ENCODE measurements at places on chromosomes 7 and 10.

DNA sequence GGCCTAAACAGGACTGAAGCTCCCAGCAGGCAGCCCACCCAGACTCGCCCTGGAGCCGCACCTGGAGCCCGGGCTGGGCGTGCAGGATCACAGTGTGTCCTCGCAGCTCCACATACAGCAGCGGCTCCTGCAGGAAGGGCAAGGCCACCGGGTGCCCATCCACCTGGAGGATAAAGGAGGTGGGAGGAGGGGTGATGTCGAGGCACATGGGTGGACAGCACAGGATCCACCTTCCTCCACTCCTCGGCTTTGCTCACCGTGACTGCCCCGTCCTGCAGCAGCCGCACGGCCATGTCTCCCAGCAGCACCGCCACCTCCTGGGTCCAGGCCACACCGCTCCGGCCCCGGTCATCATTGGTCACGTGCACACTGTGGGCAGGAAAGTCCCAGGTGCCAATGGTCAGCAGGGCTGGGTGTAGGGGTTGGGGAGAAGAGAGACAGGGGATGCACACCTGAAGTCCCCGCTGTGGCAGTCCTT lies 16.8 kb downstream of the ATP6V1F start:
- DNase-seq: no peak

DNA sequence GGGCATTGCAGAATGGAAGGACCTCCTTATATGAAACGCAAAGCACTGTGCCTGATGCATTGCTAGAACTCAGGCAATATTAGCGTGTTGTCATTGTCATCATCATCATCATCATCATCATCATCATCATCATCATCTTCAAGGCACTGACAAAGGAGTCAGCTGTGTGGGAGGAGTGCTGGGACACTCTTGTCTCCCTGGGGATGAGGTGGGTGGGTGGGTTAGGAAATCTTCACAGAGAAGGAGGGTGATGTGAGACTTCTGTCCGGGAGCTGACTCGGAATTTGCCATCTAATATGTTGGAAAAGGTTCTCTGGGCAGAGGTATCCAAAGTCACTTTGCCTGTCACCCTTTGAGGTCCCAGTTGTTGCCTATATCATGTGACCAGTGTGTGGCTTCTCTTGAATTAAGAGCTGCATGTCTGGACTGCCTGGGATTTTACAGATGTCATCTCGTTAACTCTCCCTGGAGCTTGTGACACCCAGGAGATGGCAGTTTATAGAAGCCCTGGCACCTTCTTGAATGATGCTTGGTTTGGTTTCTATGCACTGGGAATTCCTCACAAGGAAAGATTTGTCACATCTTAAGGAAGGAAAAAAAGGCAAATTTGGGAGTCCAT lies 7.1 kb downstream of the HTRA1 start:
- no peak for DNase-seq

GRCh38 chr7:36186359-36187121 lies 33.5 kb downstream of the EEPD1 start:
- no peak for DNase-seq

GRCh38 chr10:46025406-46025805 lies 5.0 kb downstream of the NCOA4 start:
- no peak for DNase-seq

DNA sequence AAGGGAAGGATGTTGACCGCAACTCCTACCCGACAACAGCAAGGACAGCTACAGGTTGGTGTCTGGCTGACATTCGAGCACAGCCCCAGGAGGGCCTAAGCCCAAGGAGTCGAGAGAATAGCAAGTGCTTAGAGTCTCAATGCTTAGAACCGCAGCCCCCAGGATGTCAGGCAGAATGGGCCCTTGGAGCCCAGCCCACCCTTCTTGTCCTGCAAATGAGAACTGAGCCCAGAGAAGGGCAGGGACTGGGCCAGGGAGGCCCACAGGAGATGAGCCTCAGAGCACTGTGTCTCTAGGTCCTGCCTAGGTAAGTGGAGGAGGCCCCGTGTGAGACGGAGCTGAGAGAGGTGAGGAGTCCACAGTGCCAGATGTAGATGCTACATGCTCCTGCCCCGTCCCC lies 173.3 kb upstream of the ZMIZ1 start:
- DNase-seq: no peak

- peak; percentile 74 for DNase-seq
Observed at GRCh38 chr10:132382231-132382922, 14.6 kb upstream of the PWWP2B start.

DNA sequence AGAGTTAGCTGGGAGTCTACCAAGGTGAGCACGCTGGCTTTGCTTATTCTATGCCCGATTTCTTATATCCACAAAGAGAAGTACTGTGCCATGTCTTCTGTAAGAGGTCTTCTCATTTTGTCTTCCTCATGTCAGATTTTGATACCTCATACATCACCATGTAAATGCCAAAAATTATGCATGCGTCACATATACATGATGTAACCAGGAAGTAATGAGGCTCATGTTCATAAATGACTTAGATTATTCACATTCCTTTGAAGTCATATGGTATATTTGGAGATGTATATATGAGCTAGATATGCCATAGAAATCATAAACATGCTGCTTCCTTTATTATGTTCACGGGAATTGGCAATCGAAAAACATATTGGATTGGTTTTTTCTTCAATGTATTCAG lies 97.7 kb upstream of the CELF2 start:
- DNase-seq: no peak

DNA sequence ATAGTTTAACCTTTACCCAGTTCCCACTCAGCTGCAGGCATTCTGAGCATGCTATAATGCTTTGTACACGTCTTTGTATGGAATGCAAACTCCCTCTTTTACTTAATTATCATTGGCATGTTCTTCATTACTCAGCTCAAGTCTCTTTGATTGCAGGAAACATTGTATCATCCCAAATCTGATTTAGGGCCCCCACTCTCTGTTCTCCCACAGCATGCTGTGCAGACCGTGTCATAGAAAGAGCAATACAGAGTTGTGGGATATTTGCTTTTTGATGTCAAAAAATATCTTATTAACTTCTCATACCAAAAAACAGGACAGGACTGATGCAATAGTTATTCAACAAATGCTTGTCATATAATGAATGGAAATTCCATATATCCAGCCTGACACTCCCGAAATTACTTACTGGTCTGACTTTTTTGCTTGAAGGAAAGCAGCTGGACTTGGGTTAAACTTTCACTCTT lies 1081.5 kb upstream of the C7orf33 start:
- peak; percentile 72 for DNase-seq

DNA sequence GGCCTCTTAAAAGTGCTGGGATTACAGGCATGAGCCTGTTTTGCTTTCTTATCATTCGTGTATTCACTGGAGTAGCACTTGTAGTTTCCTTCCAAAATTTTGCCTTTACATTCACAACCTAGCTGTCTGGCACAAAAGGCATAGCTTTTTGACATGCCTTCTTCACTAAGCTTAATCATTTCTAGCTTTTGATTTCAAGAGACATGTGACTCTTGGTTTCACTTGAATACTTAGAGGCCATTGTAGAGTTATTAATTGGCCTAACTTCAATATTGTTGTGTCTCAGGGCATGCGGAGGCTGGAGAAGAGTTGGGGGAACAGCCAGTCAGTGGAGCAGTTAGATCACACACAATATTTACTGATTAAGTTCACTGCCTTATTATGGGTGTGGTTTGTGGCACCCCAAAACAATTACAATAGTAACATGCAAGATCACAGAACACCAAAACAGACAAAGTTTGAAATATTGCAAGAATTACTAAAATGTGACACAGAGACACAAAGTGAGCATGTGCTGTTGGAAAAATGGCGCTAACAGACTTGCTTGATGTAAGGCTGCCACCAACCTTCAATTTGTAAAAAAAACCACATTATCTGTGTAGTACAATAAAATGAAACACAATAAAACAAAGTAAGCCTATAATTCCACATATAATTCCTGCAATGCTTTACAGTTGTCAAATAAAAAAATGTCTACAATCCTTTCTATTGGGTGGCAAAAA lies 43.1 kb downstream of the BRAF start:
- DNase-seq: no peak

DNA sequence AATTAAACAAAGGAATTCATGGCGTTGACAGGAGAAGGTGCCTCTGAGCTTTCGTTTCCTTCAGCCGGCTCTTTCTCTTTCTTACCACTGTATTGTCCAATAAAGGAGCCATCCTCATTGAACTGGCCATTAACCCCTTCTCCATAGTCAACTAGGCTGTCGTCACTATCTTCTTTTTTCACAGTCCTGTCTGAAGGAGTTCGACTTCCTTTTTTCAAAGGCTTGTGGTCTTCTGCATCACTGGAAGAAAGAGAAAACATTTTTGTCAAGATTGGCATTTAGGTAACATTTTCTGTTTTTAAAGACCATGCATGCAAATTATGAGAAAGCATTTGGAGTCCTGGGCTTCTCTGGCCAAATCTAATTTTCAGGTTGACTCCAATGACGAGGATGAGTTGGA lies 19.7 kb upstream of the LAMB4 start:
- no peak for DNase-seq

DNA sequence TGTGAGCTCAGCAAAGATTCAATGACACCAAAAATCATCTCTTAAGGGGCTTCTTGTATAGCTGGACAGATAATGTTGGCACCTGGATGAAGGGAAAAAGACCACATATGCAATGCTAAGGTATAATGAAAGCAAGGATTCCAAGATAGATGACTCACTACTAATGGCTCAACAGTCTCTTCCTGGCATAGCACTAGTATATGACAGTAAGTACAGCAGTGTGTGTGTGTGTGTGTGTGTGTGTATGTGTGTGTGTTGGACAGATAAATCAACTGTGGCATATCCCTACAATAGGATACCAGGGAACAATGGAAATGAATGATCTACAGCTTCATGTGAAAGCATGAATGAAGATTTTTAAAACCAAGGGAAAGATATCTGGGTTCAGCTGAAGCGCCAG lies 257.1 kb downstream of the SFMBT2 start:
- DNase-seq: no peak

- no peak for DNase-seq
Observed at GRCh38 chr7:78329001-78329655, 530.6 kb downstream of the PHTF2 start.

- no peak for DNase-seq
Observed at GRCh38 chr10:133139551-133140065, 20.4 kb upstream of the KNDC1 start.

DNA sequence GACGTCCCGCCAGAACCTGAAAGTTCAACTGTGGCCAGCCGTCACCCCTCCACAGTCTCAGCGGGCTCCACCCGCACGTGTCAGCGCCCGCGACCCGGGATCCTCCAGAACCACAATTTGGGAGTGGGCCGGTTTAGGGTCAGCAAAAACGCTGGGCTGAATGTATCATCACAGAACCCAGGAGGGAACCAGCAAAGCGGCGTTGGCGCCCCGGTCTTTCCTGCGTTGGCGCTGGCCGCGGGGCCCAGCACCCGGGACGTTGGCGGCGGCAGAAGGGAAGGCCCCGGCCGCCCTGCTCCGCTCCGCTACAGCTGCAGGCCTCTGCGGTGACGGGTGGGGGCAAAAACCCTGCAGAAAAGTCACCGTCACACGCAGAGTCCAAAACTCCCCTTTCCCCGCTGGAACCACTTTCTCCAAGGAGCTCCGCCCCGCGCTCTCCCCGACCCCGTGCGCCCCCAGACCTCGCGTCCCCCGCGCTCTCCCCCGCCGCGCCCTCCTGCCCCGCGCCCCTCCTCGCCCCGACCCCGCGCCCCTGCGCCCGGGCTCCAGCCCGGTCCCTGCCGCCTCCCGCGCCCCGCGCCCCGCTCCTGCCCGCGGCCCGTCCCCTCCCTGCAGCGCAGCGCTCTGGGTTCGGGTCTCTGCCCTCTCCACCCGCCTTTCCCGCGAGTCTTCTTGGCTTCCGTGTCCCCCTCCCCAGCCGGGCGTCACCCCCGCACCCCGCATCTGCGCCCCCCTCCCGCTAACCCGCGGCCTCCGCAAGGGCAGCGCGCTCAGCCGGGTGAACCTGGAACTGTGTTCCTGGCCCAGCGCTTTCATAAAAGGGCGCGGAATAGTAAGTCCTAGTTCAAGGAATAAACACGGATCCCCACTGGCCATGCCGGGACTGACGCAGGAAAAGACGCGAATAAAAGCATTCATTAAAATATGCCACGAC lies 24.0 kb upstream of the RNF32 start:
- no peak for DNase-seq

- DNase-seq: no peak
Observed at GRCh38 chr10:88745633-88746032, 14.2 kb upstream of the LIPN start.

GRCh38 chr7:28983396-28984190 lies 25.5 kb upstream of the TRIL start:
- DNase-seq: no peak

GRCh38 chr7:43844257-43844656 lies 25.1 kb downstream of the MRPS24 start:
- no peak for DNase-seq

DNA sequence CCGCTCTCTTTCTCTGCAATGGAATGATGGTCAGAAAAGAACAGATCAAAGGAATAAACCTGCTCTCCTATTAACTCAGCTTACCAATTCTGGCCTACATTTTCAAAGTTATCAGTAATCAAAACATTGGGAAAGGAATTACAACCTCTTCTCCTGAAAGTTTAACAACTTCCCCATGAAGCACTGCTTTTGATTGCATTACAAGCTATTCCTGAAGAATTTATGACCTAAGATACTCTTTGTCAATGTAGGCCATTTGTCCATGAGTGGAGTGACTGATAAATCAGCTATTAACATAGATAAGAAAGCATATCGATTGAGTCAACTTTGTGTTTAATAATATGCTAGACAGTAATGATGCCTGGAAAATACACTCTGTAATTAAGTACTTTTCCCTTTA lies 271.7 kb upstream of the C7orf33 start:
- no peak for DNase-seq

- no peak for DNase-seq
Observed at GRCh38 chr7:88465600-88465999, 158.9 kb upstream of the STEAP4 start.

DNA sequence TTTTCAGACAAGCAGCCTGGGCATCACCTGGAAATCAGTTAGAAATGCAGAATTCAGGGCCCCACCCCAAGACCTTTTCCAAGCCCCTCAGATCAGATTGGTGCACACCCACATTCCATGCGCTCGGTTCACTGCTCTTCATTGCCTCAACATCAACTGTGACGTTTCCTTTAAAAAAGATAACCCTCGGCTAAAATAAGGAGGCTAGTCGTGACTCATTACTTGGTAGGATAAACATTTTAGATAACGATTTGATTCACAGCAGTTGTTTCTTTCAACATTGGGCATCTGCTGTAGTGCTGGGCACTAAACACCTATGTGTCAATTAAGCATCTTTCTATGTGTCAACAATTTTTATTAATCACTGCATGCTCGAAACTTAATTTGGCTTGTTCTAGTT lies 191.1 kb upstream of the LRGUK start:
- DNase-seq: no peak

GRCh38 chr7:143485094-143485493 lies 7.4 kb downstream of the TAS2R41 start:
- DNase-seq: no peak

Measured in fibroblast of skin of left biceps (primary cell).